ENCODE measurements at places on chromosomes 5 and 9.

DNA sequence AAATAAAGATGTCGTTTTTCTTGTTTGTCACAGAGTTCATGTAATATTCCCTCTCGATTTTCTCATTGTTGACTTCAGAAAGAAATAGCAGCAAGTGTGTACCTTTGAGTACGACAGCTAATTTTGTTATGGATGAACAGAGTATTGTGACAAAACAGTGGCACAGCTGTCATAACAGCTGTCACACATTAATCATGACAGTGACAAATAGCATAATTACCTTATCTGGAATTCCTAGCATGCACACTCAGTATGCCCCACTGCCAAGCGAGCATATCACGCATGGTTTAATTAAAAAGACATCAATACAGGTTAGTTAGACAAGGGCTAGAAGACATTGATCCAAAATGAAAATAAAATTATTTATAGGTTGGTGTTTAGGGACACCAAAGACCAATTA lies 375.1 kb downstream of the SPATA31D1 start:
- no peak for DNase-seq

DNA sequence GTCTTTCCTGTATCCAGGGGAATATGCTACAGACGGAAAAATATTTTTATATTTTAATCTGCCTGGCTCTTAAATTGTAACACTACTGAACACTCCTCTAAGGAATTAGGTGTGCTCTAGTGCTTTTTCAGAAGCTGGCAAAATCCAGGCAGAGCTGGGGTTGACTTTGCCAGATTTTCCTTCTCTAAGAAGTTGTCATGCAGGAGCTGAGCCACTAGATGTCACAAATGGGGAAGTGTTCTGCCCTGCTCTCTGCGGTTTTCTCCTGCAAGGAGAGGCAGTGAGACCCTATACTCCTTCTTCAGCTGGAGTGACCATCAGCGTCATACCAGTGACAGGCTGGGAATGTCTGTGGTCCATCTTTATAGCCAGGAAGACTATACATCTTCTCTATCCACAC lies 112.5 kb downstream of the HAPLN1 start:
- DNase-seq = no peak

GRCh38 chr5:115450741-115451140 lies 93.8 kb downstream of the FEM1C start:
- DNase-seq = no peak

DNA sequence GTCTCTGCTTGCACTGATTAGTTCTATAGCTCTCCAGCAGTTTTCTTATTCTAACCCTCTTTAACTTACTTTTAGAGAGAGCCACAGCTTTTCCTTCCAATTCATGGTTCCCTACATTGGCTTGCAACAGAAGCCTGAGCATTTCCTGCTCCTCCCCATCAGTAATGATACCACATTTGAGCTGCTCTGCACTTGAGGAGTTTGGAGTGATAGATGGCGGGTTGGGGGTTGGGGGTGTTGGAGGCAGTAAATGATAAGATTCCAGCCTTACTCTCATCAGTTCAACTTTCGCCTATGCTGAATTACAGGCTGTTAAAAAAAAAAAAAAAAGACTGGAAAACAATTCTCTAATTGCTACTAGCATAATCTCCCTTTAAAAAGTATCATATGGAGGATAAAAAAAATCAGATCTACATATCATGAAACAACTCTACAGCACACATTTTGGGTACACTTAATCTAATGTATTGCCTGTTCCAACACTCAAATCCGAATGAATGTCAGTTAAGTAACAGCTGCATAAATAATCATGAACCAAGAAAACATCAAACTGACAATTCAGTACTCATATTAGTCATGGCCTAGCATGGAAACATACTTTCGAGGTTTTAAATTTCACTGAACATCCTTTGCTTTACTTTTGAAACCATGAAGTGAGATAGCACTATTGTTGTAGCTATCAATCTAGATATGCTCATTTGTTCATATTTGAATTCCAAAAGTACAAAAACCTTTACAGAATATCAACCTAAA lies 224.7 kb downstream of the NFIB start:
- no peak for DNase-seq

DNA sequence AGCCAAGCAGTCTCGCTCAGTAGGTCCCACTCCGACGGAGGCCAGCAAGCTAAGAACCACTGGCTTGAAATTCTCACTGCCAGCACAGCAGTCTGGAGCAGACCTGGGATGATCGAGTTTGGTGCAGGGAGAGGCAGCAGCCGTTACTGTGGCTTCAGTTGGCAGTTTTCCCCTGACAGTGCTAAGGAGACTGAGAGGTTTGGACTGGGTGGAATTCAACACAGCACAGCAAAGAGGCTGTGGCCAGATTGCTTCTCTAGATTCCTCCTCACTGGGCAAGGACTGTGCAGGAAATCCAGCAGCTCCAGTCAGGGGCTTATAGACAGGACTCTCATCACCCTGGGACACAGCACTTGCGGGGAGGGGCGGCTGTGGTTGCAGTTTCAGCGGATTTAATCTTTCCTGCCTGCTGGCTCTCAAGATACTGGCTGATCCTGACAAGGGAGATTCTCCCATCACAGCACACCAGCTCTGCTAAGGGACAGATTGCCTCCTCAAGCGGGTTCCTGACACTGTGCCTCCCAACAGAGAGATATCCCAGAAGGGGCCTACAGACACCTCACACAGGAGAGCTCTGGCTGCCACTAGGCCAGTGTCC lies 122.1 kb downstream of the YIPF5 start:
- no peak for DNase-seq

- DNase-seq = no peak
Measured at GRCh38 chr5:61758711-61759110, 426.7 kb downstream of the ZSWIM6 start.

- no peak for DNase-seq
Measured at GRCh38 chr9:121301881-121302286, 33.9 kb downstream of the GSN start.

DNA sequence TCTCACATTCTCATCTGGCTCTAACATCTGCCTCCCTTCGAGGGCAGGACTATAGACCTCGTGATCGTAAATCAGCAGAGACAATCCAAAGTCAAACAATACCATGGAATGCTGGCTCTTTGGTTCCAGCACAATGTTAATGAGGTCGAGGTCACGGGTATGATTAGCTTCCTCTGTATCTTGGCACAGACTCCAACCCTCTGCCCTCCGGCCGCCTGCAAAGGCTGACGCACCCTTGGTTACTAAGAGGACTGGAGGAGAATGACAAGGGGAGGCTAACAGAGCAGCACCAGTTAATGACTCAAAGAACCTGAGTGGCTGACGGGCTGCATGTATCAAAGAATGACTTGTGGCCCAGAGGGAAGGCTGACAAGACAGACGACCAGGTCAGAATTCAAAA lies 10.1 kb downstream of the LHFPL2 start:
- no peak for DNase-seq

GRCh38 chr9:91301161-91301560 lies 60.6 kb downstream of the AUH start:
- DNase-seq = no peak

- no peak for DNase-seq
Measured at GRCh38 chr5:160133918-160134304, 14.7 kb upstream of the PWWP2A start.

DNA sequence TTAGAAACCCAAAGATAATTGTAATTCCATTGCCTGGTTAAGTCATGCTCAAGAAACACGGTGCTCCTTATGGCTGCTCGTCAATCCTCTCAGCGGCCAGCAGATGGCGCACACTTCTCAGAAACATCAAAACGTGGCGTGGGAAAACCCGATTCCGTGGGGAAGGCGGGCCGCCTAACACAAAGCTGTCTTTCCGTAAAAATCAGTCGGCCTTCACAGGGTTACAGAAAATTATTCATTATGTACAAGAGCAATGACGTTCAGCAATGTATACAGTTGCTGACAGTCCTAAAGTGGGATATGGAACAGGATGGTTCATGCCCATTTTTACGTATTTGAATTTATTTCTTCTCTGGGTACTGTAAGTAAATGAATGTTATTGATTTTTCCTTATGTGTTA lies 83.5 kb downstream of the PDE4D start:
- peak; percentile 64 for DNase-seq

DNA sequence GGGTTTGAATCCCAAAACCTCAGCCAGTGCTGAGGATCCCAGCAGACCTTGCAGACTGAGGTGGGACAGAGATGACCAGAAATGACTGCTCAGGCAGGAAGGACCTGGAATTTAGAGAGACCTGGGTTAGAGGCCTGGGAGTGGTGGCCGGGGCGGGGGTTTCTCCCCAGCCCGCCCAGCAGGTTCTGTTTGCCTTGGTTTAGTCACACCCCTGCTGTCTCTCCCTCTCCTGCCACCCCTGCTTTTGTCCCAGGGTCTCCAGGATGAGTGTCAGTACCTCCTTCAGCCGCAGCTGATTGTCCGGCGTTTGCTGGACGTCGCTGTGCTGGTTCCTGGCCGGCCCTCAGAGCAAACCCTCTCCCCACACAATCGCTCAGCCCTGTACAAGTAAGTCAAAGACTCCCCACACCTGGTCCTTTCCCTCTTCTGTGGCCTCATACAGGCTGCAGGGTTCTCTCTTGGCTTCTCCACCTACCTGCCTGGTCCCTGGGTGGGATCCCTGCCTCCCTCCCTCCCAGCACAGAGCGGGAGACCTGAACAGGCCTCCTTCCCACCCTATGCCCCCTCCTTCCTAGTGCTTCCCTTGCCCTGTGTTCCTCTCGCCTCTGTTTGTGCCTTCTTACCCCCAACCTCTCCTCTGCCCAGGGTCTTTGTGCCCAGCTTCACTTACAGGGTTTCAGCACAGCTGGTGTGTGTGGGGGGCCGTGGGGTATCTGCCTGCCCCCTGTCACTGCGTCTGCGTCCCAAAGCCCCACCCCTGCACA lies 12.0 kb downstream of the TMEM8B start:
- DNase-seq = no peak

- no peak for DNase-seq
Measured at GRCh38 chr5:72841756-72842535, 25.5 kb downstream of the TNPO1 start.

DNA sequence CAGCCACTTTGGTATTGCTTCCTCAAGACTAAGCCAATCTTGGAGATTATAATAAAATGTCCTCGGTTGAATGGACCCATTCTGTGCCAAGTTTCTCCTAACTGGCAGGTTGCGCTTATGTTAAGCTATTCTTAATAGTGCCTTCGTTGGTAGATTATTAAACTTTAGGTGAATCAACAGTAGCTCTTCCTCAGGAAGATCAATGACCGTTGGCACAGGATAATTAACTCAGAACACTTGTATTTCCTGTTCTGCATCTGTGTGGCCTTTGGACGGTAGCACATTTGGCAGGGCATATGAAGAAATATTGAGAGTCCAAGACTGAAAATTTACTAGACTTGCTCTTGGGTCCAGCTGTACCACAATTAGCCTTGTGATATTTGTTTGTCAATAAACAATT lies 402.9 kb downstream of the MLLT3 start:
- DNase-seq = no peak

- DNase-seq = no peak
Measured at GRCh38 chr9:93930070-93930469, 25.1 kb downstream of the BARX1 start.

GRCh38 chr5:110002652-110003051 lies 312.9 kb downstream of the MAN2A1 start:
- no peak for DNase-seq

DNA sequence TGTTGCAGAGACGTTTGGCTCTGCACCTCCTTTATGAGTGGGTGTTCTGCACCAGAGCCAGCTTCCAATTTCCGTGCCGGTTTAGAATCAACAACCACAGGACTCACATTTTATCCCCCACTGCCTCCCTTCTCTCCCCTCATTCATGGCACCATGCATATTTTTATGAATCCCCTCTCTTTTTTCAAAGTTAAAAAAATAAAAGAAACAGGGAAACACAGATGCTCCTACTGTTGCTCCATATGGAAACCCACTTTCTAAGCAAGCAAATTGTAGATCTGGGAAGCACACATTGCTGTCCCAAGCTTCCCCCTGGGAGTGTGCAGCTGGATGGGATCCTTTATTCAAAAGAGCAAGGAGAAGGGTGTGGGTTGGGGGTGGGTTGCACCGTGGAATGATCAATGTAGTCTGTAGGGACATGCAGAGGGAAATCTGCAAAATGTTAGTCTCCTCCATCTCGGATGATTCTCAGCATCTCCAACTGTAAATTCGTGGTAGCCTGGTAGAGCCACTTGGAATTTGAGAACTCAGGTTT lies 410.0 kb upstream of the ADAMTSL1 start:
- no peak for DNase-seq

GRCh38 chr5:170046241-170046640 lies 59.5 kb upstream of the FOXI1 start:
- no peak for DNase-seq

GRCh38 chr5:538801-539468 lies 14.7 kb upstream of the SLC9A3 start:
- DNase-seq = peak; percentile 26

- no peak for DNase-seq
Measured at GRCh38 chr9:14099737-14100136, 214.2 kb downstream of the NFIB start.

DNA sequence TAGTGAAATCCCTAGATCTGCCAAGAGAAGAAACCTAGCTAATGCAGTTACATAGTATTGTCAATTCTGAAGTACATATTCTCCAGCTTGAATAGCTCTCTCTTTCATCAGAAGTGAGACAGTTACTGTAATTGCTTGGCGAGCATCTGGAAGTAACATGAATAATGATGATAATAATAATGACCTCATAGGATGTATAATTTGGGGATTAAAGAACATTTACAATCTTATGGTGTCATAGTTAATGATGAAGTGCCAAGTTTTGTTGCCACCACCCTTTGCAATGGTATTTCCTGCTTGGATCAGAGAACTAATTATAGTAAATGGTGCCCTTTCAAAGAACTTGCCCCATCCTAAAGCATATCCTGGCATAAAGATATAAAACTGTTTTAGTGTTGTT lies 201.4 kb downstream of the ADAMTSL1 start:
- no peak for DNase-seq

DNA sequence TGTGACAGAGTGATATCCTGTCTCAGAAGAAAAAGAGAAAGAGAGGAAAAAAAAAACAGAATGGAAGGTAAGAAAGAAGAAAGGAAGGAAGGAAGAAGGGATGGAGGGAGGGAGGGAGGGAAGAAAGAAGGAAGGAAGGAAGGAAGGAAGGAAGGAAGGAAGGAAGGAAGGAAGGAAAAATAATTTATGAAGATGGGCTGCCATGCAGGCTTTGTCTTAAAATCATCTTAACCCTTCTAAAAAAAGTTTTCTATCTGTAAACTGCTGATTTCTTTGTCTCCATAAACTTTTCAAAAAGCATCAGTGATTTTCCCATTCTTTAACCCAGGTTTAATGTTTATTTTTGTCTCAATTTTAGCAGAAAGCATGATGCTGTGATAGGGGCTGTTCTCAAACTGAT lies 1154.1 kb upstream of the CDH6 start:
- no peak for DNase-seq

- no peak for DNase-seq
Measured at GRCh38 chr5:5335700-5336264, 86.7 kb upstream of the ICE1 start.
